Uterus (tissue), 4 donors: ENCODE measurements at places on chromosomes 1 and 21. TPM values are rescaled to one million over a fixed set of nuclear protein-coding genes. Genes with fewer than 3 reads are reported as not detected.

- DNase-seq, result no peak
These were observed 19.9 kb downstream of the IRF2BP2 start for GRCh38 chr1:234589854-234590620.

GRCh38 chr1:8076176-8076575, 50.1 kb upstream of the ERRFI1 start:
- DNase-seq, result no peak

- DNase-seq, result no peak
These were observed 141.3 kb upstream of the NCAM2 start for GRCh38 chr21:20856926-20857325.

HPDL gene
- total RNA-seq, result not detected

NBPF20 gene
- under 0.01 TPM for total RNA-seq

GRCh38 chr1:203271962-203272632, 33.2 kb upstream of the BTG2 start:
- peak; percentile 57 for DNase-seq

GRCh38 chr1:232269988-232270387, 359.9 kb downstream of the SIPA1L2 start:
- no peak for DNase-seq

PDC gene
- not detected for total RNA-seq

GRCh38 chr1:22582661-22583635, 19.7 kb downstream of the EPHA8 start:
- no peak for DNase-seq

- DNase-seq, result peak; percentile 82
These were observed at the start of gene JTB for GRCh38 chr1:153977250-153978240. JTB (minus strand) TSS chr1:153977674; CDS start chr1:153977252, 422 bp downstream.

DNA sequence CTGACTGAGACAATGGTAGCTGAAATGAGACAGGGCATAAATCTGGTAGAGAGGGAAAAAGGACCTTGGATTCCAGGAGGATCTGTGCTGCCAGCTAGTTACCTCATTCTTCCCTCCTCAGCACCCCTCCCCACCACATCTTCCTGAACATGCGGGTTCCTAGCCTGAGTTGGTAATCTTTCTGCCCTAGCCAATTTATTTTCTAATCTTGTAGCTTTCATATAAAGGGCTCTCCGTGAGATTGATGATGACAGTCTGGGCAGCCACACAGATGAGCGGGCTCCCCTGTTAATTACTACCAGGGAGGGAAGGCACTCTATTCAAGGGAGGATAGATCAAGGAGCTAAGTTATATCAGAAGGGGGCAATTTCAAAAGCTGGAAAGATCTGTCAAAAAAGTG, 20.2 kb downstream of the ARHGEF11 start:
- DNase-seq, result peak; percentile 15

GNG4 gene
- total RNA-seq, result 8.2 TPM

GRCh38 chr1:27292106-27292505, 29.9 kb upstream of the TMEM222 start:
- DNase-seq, result no peak

FAM72B gene
- 4.6 TPM for total RNA-seq

DNA sequence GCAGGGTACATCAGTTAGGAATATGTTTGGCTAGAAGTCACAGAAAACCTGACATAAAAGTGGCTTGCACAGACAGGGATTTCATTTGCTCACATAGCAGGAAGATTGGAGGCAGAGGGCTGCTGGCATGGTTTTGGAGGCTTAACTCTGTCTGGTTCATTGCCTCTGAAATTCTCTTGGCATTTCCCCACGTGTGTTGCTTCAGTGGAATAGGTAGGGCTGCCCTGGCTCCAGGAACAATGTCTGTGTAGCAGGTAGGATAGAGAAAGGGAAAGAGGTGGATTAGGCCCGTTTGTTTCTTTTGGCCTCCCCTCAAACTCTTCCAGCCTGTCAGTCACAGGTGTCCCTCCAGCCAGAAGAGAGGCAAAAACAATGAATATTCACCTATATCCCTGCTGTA, 20.5 kb upstream of the SIPA1L2 start:
- no peak for DNase-seq

- no peak for DNase-seq
These were observed 141.7 kb downstream of the TBX15 start for GRCh38 chr1:118846443-118846842.

LORICRIN gene
- not detected for total RNA-seq

SLC44A3 gene
- total RNA-seq, result 10.3 TPM

DNA sequence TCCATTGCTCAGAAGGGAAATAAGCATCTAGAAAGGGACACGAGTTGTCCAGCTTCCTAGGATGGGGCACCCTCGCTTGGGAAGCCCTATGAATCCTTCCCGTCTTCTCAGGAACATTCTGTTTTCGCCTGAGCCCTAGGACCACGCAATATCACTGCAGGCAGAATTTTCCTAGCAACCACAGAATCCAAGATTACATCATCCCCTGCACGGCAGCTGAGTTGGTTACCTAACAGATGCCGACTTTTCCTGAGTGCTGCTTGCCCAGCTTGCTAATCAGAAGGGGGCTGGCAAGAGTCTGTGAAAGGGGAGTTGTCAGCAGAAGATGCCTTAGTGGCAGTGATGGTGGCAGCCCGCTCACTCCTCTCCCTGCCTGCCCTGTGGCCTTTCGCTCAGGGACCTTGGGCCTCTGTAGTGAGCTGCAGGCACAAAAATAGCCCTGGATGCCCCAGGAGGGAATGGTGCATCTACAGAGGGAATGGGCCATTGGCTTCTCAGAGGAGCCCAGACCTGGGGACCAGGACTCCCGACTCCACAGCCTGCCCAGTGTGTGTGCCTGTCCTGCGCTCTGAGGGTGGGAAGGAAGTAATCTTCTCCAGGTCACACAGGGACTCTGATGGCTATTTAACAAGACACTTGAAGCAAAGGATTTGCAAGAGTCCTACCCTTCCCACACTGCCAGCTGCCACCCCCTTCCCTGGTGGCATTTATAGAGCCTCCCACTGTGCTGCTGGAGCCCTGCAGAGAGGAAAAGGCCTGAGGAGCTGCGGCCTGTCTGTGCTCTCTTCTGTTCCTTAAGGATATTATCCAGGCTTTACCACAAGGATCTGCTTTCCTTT, 28.9 kb upstream of the CLSTN1 start:
- DNase-seq, result peak; percentile 50

- no peak for DNase-seq
These were observed 37.1 kb upstream of the KANK4 start for GRCh38 chr1:62356257-62356835.

OR2G6 gene
- total RNA-seq, result not detected

TRAF3IP3 gene
- total RNA-seq, result 1.3 TPM

PADI6 gene
- not detected for total RNA-seq

C21orf91 gene
- total RNA-seq, result 23.2 TPM

DNA sequence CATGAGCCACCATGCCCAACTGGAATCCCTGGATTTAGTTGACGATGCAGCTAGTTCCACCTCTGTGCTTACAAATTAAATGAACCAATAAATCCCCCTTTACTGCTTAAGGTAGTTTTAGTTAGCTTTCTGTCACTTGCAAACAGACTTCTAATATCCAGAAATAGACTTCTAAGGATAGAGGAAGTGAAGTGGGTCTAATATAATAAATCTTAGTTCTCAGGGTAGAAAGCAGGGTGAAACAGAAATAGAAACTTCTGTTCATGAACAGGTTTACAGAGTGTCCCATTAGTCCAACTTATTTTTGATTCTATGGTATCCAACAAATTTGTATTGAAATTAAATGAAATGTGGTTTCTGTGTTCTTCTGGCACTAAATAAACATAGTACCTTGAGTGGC, 20.1 kb downstream of the BCAS2 start:
- DNase-seq, result no peak

GRCh38 chr1:29223521-29223920, 7.2 kb downstream of the MECR start:
- no peak for DNase-seq

GRCh38 chr1:172928412-172928811, 122.3 kb downstream of the TNFSF18 start:
- no peak for DNase-seq

DNA sequence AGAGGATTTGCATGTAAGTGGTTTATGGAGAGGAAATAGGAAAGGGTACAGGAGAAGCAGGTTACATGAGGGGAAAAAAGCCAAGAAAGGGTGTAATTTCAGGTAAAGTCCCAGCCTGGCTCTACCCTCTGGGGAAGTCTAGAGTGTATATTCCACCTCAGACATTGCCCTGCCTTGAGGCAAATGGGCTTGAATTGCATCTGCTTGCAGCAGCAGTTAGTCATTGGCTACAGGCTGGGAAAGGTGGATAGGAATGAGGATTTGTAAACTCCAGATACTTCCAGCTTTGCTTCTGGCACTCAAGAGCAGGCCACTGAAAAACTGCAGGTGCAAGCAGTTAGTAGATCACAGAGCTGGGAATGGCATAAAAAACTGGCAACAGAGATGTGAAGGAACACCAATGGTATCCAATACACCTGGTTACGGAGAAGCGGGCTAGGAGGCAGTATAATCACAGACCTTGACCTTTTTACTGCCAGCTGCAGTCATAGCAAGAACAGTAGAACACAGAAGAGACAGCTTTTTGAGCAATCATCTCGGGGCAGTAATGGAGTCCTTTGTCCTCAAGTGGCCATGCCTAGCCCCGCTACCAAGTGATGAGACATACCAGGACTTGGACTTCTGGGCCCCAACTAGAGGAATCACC, 226.9 kb upstream of the NRIP1 start:
- DNase-seq, result no peak

DNA sequence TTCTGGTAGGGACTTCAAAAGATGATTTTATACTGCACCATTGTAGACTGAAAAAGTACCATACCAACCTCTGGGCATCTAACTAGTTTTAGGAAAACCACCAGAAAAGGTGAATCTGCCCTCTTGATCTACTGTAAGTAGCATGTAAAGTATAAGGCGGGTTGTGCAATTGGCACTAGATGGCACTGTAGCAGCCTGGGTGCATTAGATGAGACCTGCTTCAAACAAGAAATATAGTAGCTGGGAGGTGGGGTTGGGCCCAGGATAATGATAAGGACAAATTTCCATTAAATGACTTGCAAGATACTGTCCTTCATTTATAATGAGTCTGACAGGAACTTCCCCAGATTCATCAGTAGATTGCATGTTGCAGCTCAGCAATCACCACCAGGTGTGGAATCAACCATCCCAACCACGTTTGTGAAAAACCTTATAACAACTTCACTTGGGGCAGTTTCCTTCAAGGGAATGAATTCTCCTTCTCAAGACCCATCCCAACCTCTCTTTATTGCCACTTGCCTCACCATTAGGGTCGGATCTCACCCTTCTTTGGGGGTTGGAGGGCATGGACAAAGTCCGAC, 37.3 kb upstream of the IL10 start:
- DNase-seq, result no peak
